Testis (tissue), 5 donors: ENCODE measurements at places on chromosomes 12 and 14. TPM values are rescaled to one million over a fixed set of nuclear protein-coding genes. Genes with fewer than 3 reads are reported as not detected.

The ING4 gene
- 48.1 TPM for polyA plus RNA-seq

The FGF6 gene
- not detected for polyA plus RNA-seq

The E2F7 gene
- polyA plus RNA-seq, result 3.5 TPM

The VPS29 gene
- 81.9 TPM for polyA plus RNA-seq

The OXA1L gene
- 76.8 TPM for polyA plus RNA-seq

The HOXC12 gene
- not detected for polyA plus RNA-seq

The FGF23 gene
- polyA plus RNA-seq, result 0.12 TPM

The RTL1 gene
- 0.34 TPM for polyA plus RNA-seq

The SDSL gene
- polyA plus RNA-seq, result 16.3 TPM

The ADSS1 gene
- polyA plus RNA-seq, result 79.6 TPM

The SETD1B gene
- 18.9 TPM for polyA plus RNA-seq

The KLRD1 gene
- polyA plus RNA-seq, result 1.6 TPM

The SLC10A1 gene
- polyA plus RNA-seq, result 0.30 TPM

The SPX gene
- polyA plus RNA-seq, result 1.5 TPM

The TPCN1 gene
- 33.4 TPM for polyA plus RNA-seq

The SLC6A13 gene
- polyA plus RNA-seq, result 4.7 TPM

The CLEC4E gene
- polyA plus RNA-seq, result 0.98 TPM

The LRRC10 gene
- not detected for polyA plus RNA-seq

The LBHD2 gene
- polyA plus RNA-seq, result 3.9 TPM

The LRTM2 gene
- 0.96 TPM for polyA plus RNA-seq

The TRHDE gene
- polyA plus RNA-seq, result 3.9 TPM

The IL31 gene
- polyA plus RNA-seq, result 0.38 TPM

The CACNA2D4 gene
- polyA plus RNA-seq, result 10.8 TPM

The GALNT8 gene
- polyA plus RNA-seq, result 31.1 TPM

The LAG3 gene
- polyA plus RNA-seq, result 6.3 TPM

The MYH6 gene
- 0.44 TPM for polyA plus RNA-seq

The RFLNA gene
- 0.80 TPM for polyA plus RNA-seq

The CCDC38 gene
- 31.8 TPM for polyA plus RNA-seq

The RHOJ gene
- polyA plus RNA-seq, result 8.4 TPM

The CLEC4A gene
- 1.9 TPM for polyA plus RNA-seq
